H9 (cell line): ENCODE measurements at places on chromosomes 7 and 10. TPM values are rescaled to one million over a fixed set of nuclear protein-coding genes. Genes with fewer than 3 reads are reported as not detected.

Gene CDK14
- total RNA-seq: 23.9 and 24.9 TPM in 2 replicates

DNA sequence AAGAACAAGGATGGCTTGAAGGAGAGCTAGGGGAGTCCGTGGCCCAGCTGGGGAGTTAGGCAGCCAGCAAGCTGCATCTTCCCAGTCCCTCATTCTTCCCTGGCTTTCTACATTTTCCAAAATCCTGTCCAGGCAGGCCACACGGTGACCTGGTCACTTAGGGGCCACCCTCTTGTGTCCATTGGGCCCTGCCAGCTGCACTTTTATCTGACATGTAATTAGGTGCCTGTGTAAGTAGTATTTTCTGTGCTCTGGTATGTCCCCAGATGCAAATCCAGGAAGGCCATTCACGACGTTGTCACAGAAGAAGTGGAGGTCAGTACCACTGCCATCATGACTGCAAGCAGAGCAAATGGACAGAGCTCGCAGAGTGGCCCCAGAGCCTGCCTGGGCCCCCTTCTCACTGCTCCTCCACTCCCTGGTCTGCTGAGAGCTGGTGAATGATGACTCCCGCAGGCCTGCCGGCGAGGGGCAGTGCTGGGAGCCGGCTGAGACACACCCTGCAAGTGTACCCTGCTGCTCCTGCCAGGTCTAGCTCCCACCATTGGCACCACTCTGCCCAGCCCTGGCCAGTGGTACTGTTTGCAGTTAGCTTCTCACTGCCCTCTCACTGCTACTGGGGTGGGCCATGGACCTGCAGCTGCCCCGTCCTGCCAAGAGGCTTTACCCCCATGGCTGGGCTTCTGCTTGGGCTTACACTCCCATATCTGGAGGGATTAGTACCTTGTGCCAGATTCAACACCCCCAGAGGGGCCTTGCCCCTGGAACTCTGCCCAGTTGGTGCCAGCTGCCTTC, 98.2 kb downstream of the GLRX3 start:
- no peak overlapping the region for H3K27ac ChIP-seq
- peaks cover 3% of the 10 kb centered on the region; the same call in 1 of the 3 replicates for H3K36me3 ChIP-seq
- H3K4me1 ChIP-seq: no peaks in the 10 kb centered on the region
- no peak overlapping the region for H3K4me3 ChIP-seq
- DNase-seq: peak; percentile 20

DNA sequence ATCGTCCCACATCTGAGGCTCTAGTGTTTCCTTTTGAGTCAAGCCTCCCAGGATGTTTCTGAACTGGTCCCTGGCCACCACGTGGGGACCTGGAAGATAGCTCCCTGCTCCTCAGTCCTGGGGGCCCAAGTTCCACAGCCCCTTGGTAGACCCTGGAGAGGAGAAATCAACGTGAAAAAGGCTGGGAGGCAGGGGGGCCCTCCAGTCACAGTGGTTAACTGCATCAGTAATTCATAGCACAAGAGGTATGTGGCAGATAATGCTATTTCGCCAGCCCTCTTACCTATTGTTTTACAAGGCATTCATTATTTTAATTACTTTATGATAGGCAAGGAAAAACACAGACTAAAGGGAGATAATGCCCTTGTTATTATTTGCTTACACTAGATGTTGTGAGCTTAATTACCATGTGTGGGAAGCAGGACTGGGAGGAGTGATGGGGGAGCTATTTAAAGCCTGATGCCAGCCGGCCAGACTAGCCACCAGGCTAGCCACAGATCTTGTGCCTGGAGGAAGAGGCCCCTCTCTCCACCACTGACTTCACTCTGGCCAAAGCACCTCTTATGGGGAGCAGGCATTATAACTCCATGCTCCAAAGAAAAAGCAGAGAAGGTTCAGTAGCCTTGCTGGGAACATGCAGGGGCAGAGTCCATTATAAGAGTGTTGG, 230.7 kb downstream of the KCNMA1 start:
- peaks cover 2% of the 10 kb centered on the region; the same call in 1 of the 2 replicates for H3K4me1 ChIP-seq
- DNase-seq: no peak
- no peak overlapping the region for H3K4me3 ChIP-seq

GRCh38 chr10:129774082-129774735, 189.9 kb downstream of the EBF3 start:
- no peaks in the 10 kb centered on the region for H3K4me1 ChIP-seq
- no peaks in the 10 kb centered on the region; the same call in 1 of the 2 replicates for H3K36me3 ChIP-seq
- DNase-seq: peak; percentile 12
- H3K27me3 ChIP-seq: no peaks in the 10 kb centered on the region
- H3K27ac ChIP-seq: no peak overlapping the region
- no peak overlapping the region for H3K4me3 ChIP-seq
